ENCODE measurements at places on chromosomes 11 and 22.
A peak's percentile ranks its signal among the peaks of the same experiment; 100 is the strongest.

DNA sequence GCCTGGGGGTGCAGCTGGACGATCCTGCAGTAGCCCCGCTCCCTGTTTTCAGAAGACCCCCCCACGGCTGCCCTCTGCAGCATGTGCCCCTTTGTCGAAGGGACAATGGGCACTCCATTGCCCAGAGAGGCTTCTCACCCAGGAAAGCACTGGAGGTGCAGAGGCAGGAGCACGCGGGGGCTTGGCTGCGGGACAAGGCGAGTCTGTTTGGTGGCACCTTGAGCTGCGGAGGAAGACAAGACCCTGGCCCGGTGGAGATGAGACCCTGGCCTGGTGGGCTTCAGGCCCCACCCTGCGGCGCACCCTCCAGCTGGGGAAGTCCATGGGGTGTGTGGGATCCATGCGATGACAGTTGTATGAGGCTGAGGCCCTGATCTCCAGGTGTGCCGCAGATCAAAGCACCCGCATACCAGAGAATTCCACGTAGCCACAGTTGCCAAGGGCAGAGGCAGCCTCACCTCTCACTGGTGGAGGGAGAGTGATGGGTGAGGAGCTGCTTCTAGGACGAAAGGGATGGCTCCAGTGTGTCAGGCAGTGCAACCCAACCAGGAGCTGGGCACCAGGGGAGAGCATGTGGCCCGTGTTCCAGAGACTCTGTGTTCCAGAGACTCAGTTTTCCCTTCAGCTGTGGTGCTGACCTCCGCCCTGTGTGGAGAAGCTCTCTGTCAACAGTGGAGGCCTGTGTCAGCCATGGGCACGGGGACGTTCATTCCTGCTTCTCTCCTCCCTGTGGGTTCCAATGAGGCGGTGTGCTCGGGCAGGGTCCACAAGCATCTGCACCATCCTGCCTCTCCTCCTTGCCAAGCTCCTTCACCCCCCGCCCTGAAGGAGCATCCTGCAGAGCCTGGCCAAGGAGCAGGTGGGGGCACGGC lies 10.0 kb downstream of the TBX1 start:
- DNase-seq = no peak

GRCh38 chr11:57303990-57304579 lies 20.7 kb downstream of the TNKS1BP1 start:
- no peak for DNase-seq

DNA sequence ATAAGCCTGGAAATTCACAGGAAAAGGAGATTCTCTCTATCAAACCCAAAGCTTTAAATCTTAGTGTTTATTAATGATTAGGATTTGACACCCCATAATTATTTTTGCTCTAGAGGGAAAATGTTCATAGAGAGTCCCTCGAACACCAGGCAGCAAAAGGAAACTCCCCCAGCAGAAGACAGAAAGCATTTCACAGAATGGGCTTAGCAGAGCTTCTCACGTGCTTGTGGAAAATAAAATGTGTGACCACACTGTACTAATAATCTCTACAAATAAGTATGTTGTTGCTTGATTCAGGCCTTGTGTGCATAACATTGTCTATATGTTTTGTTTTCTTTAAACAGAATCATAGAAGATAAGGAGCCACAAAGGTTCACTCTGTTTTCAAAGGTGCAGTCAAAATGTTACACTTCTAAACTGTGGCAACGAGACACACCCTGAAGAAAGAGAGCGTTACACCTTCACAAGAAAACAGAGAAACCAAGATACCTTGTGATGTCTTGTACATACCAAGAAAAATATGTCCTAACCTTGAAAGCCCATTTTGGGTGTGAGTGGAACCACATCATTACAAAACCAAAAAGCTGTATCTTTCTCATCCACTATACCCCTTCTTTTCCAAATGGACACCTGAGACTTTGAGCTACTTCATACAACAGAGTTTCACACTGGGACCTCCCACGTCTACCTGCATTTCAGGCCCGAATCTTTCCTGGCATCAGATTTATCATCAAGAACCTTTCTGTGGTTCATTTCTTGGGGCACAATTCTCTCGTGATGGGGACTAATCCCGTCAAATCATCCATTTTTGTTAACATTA lies 282.5 kb downstream of the ETS1 start:
- DNase-seq = no peak

GRCh38 chr11:106459135-106459534 lies 381.7 kb downstream of the AASDHPPT start:
- DNase-seq = no peak

DNA sequence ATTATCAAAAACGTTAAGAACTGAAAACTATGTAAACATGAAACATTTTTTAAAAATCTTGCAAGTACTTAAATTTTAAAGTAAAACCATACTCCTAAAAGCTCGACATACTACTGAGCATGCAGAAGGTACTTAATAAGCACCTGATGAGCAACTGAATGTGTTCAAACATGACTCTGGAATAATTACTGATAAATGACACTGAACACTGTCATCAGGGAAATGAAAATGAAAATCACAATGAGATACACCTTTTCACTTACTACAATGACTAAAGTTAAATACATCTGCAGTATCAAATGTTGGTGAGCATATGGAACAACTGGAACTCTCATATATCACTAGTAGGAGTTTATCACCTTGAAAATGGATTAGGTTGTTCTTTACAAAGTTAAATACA lies 65.2 kb downstream of the PICALM start:
- no peak for DNase-seq

DNA sequence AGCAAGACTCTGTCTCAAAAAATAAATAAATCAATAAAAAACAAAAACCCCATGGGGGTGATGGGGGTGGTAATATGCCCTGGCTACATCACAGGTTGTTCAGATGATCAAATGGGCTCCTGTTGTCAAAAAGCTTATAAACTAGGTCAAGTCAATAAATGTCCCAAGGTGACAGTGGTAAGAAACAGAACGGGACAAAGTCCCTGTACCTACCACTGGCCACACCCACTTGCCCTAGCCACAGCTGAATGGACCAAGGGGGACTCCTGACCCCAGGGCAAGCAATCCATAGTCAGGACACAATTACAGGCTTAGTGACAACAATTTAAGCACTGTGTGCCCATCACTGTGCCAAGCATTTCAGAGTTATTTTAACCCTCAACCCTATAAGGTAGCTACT lies 6.0 kb downstream of the NAGA start:
- DNase-seq = no peak

GRCh38 chr22:48603621-48604320 lies 1223.9 kb downstream of the BRD1 start:
- no peak for DNase-seq

DNA sequence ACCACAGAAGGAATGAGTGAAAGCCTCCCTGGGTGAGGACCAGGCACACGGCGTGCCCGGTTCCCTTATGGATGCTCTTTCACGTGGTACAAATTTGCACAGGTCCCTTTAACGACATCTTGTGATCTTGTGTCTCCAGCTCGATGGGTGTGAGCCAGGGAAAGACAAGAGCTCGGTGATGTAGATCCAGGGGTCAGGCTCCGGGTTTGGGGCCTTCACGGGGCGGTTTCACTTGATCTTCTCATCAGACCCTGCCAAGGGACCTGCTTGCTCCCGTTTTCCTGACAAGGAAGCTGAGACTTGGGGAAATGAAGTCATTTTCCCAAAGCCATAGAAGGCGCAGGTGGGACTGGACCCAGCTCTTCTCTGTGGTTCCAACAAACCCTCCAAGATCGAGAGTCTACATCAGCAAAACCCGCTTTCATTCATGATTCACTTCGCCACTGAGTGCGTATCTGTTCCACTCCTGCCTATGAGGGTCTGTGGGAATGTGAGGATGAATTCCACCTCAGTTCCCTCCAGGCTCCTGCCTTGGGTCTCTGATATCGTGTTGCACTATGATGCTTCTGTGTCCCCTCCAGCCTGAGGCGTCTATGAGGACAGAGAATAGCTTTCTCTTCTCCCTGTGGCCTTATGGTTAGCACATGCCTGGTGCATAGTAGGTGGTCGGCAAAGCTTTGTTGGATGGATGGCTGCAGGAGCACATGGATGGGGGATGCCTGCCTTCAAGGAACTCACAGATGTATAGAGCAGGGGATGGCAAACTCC lies 45.0 kb upstream of the ANO1 start:
- no peak for DNase-seq

DNA sequence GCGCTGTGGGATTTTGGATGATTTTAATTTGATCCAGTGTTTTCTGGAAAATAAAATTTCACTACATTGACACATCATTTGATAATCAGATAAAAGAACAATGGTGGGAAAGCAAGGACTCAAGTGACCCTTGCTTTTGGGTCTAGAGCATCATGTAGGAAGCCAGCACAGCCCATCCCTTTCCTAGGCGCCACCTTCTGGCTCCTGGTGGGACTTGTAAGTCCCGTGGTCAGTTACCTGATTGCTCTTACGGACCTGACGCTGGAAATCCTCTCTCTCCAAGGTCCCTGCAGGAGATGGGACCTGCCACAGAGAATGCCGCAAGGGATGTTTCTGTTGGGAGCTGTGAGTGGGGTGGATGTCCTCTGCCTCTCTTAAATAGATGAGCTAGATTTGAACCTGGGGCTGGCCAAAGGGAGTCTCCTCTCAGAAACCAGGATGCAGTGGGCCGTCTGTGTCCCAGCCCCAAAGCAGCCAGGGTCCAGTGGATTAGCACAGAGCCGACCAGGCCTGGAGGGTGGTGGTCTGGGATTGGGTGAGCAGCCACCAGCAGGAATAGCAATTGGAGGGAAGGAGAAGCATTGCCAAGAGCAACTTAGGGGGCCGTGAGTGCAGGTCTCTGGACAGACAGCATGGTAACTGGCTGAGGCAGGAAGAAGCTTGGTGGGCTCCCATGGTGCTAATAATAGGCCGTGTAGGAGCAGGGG lies 21.7 kb downstream of the TIMP3 start:
- DNase-seq = peak; percentile 68

GRCh38 chr11:78057462-78058055 lies 6.1 kb upstream of the THRSP start:
- DNase-seq = no peak

DNA sequence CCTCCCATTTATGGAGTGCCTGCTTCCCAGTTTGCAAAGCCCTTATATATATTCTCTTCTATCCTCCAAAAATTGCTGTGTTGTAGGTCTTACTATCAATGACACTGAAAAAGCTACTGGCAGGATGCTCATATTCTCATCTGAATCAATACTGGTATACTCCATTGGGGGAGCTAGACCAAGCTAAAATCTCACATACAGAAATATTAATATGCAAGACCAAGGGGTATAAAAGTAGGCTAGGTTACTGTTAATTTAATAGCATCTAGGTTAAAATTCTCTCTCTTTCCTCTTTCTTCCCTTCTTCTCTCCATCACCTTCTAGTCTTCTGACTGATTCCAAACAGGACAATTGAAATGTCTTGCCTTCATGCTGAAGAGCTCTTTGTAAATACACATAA lies 17.1 kb upstream of the BDNF start:
- peak; percentile 47 for DNase-seq

GRCh38 chr11:126123686-126124085 lies 61.0 kb upstream of the CDON start:
- no peak for DNase-seq

- DNase-seq = peak; percentile 62
Measured at GRCh38 chr11:132858223-132858622, 674.1 kb downstream of the OPCML start.

All from cardiac muscle cell (in vitro differentiated cells and primary cell).